HepG2 (cell line): ENCODE measurements at places on chromosomes 4 and X. TPM values are rescaled to one million over a fixed set of nuclear protein-coding genes. Genes with fewer than 3 reads are reported as not detected.

The NWD2 gene
- total RNA-seq = not detected in 2 replicates

- H3K27ac ChIP-seq = no peak overlapping the region
- H3K4me1 ChIP-seq = peaks cover 18% of the 10 kb centered on the region
- H3K27me3 ChIP-seq = no peaks in the 10 kb centered on the region
- peaks cover 2% of the 10 kb centered on the region for H3K36me3 ChIP-seq
- no peak overlapping the region for H3K4me3 ChIP-seq
These were observed 14.1 kb upstream of the IRAK1 start for GRCh38 chrX:154033848-154034247.

DNA sequence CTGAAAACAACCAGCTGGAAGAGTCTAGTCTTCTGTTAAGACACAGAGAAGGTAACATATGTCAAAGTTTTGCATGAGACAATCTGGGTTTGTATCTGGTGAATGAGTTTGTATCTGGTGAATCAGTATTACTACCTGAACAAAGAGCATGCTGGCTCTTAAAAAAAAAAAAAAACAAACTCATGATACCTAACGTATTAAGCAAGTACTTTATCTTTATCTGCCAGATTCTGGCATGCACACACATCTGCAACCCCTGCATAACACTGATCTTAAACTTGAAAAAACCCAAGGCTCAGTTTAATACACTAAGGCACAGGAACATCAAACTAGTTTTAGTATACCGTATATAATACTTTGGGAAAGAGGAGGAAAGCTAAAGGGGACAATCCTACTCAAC lies 5.8 kb downstream of the YTHDC1 start:
- peaks cover 42% of the 10 kb centered on the region for H3K4me1 ChIP-seq
- no peak overlapping the region for H3K4me3 ChIP-seq
- H3K27me3 ChIP-seq = no peaks in the 10 kb centered on the region; the same call in 2 of the 3 replicates
- H3K27ac ChIP-seq = no peak overlapping the region
- H3K36me3 ChIP-seq = peaks cover 9% of the 10 kb centered on the region; the same call in 2 of the 3 replicates
- DNase-seq = no peak

DNA sequence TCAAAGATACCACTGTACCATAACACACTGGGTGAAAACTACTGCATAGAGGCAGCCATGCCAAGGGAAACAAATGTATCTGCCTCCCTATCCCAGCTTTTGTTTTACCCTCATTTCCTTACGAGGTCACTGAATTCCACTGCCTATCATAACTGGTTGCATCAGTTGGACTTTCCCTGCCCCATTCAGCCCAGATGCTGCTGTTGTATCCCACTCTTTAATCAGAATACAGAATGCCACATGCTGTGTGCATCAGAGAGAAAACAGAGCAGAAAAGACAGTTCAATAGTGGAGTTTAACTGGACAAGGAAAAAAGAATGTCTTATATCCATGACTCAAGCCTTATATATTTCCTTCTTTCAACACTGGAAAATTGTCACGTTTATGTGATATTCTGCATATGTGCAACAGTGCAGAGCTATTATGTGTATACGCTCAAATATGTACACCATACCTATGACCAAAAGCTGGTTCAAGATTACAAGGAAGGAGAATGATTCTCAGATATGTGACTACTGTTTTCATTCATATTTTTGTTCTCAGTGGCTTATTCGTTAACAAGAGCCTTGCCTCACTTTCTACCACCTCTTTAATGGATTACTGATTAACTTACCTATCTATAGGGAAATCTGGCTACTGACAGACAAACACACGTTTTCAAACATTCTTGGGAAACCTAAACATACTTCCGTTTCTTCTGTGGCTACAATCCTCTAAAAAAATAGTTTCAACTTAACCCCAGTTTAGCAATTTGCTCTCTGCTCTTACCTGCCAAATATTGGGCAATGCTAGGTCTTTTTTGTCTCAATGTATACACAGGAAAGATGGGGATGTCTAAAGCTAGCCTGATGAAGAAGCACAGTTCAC lies 378.9 kb downstream of the SMARCA1 start:
- no peaks in the 10 kb centered on the region for H3K36me3 ChIP-seq
- peak overlapping the region; percentile 99 for H3K27ac ChIP-seq
- H3K27me3 ChIP-seq = no peaks in the 10 kb centered on the region
- H3K4me3 ChIP-seq = no peak overlapping the region
- peak; percentile 94 for DNase-seq

The FAM184B gene
- total RNA-seq = not detected in 2 replicates

The PPEF1 gene
- not detected in 2 replicates for total RNA-seq

DNA sequence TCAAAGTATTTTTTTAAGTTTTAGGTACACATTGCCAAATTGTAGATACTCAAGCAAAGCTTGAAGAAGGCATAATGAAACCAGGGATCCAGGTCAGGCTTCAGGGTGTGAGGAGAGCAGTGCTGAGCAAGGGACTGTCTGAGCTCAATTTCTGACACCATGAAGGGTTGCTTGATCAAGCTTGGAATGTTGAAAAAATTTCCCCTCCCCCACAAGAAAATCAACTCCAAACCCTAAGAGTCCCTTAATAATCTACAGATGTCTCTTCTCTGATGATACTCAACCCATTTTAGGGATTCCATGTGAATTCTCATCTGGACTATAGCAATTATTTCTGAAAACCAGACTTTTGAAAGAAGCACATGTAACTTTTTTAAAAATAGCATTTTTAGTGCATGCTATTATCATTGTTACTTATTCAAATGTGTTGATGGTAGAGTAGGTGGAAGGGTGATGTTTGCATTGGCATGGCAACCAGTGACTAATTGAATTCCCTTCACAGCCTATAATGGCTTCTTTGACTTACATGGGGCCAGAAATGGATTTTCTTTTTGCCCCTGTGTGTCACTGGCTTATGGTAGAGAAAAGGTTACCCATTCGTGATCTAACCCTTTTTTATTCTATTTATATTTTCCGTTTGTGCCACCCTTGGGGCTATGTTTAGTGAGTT lies 252.0 kb downstream of the FBXW7 start:
- H3K4me1 ChIP-seq = no peaks in the 10 kb centered on the region
- no peak for DNase-seq
- H3K36me3 ChIP-seq = no peaks in the 10 kb centered on the region
- no peaks in the 10 kb centered on the region; the same call in 1 of the 2 replicates for H3K27me3 ChIP-seq
- no peak overlapping the region for H3K4me3 ChIP-seq
- no peak overlapping the region for H3K27ac ChIP-seq

The NALF2 gene
- 3.0 and 4.0 TPM in 2 replicates for total RNA-seq

GRCh38 chr4:74308215-74308614 lies at the start of gene EPGN:
Gene EPGN, plus strand, starts transcription at chr4:74308470. Its CDS starts 64 bp downstream, at chr4:74308534.
- H3K36me3 ChIP-seq = no peaks in the 10 kb centered on the region
- no peaks in the 10 kb centered on the region for H3K27me3 ChIP-seq
- H3K4me1 ChIP-seq = no peaks in the 10 kb centered on the region
- DNase-seq = no peak
- H3K4me3 ChIP-seq = no peak within 1 kb of the TSS

DNA sequence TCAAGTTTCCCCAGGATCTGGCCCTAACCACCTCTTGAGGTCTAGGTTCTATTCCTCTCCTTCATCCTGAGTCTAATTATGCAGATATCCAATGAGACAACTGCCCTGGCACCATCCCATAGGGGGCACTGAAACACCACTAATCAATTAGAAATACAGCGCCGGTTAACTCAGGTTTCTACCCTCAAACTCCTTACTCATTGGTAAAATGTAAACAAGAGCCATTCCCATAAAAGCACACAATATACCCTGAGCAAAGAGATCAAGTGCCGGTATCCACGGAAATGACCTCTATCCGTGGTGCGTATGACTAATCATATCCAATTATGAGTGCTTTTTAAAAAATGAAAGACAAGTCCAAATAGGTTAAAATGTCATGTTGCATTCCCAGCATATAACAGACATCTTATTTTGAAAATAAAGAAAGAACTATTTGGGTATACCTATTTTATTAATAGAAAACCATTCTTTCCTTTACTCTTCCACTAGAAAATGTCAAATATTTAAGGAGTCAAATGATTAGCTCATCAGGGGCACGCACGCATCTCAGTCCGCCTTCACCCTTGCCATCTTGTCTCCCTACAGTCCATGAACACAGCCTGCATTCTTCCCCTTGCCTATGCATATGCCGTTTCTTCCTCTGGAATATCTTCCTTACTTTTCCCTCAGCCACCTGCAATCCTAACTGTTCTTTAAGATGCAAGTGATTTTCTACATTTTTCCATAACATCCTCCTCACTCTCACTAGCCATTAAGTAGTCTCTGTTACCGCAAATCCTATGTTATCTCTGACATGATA lies 141.1 kb downstream of the MAML3 start:
- DNase-seq = peak; percentile 70
- H3K27me3 ChIP-seq = no peaks in the 10 kb centered on the region
- H3K4me1 ChIP-seq = peaks cover 12% of the 10 kb centered on the region
- H3K27ac ChIP-seq = no peak overlapping the region
- no peak overlapping the region for H3K4me3 ChIP-seq

DNA sequence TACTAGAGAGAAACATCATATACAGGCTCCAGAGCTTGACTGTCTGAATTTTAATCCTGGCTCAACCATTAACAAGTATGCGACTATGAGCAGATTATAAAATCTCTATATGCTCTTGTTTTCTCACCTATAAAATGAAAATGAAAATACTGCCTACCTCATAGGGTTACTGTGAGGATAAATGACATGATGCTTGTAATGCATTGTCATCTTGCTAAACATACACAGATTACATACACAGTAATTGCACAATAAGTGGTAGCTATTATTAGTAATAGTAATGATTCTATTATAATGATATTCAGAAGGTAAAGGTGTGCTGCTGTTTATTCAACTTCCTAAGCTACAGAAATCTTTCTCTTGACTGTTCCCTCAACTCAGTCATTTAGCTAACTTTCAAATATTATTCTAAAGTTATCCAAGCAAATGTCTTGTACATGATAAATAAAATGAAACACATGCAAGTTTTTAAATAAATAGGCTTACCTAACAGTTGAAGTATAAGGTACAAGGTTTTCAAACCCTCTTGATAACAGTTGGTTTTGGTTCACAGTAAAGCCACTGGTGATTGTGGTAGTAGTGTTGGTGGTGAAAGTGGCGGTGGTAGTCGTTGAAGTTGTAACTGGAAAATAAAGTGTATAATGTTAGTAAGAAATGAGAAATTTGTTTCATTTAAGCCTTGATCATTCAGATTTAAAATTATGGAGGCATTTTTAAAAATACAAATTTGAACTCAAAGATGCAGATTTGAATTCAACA lies 38.9 kb downstream of the NUP62CL start:
- DNase-seq = no peak
- H3K27ac ChIP-seq = no peak overlapping the region
- H3K27me3 ChIP-seq = no peaks in the 10 kb centered on the region
- H3K4me1 ChIP-seq = no peaks in the 10 kb centered on the region
- H3K4me3 ChIP-seq = no peak overlapping the region

GRCh38 chr4:41256131-41256739 lies 493 bp upstream of the UCHL1 start:
- H3K36me3 ChIP-seq = no peaks in the 10 kb centered on the region
- H3K27me3 ChIP-seq = peaks cover 5% of the 10 kb centered on the region
- no peak overlapping the region for H3K27ac ChIP-seq
- H3K4me1 ChIP-seq = no peaks in the 10 kb centered on the region
- no peak overlapping the region for H3K4me3 ChIP-seq

- no peaks in the 10 kb centered on the region for H3K4me1 ChIP-seq
- H3K36me3 ChIP-seq = no peaks in the 10 kb centered on the region
- H3K4me3 ChIP-seq = no peak overlapping the region
- no peaks in the 10 kb centered on the region for H3K27me3 ChIP-seq
- H3K27ac ChIP-seq = no peak overlapping the region
- no peak for DNase-seq
These were observed 78.5 kb downstream of the ELOVL6 start for GRCh38 chr4:110119880-110120279.

- no peak overlapping the region for H3K4me3 ChIP-seq
- H3K36me3 ChIP-seq = no peaks in the 10 kb centered on the region
- no peak for DNase-seq
- H3K4me1 ChIP-seq = no peaks in the 10 kb centered on the region
- peaks cover 78% of the 10 kb centered on the region for H3K27me3 ChIP-seq
These were observed 116.8 kb downstream of the SORCS2 start for GRCh38 chr4:7309181-7309580.

GRCh38 chrX:83511208-83511607 lies 3.1 kb downstream of the POU3F4 start:
- H3K4me3 ChIP-seq = no peak overlapping the region
- no peaks in the 10 kb centered on the region for H3K4me1 ChIP-seq
- H3K27me3 ChIP-seq = no peaks in the 10 kb centered on the region
- no peaks in the 10 kb centered on the region for H3K36me3 ChIP-seq

DNA sequence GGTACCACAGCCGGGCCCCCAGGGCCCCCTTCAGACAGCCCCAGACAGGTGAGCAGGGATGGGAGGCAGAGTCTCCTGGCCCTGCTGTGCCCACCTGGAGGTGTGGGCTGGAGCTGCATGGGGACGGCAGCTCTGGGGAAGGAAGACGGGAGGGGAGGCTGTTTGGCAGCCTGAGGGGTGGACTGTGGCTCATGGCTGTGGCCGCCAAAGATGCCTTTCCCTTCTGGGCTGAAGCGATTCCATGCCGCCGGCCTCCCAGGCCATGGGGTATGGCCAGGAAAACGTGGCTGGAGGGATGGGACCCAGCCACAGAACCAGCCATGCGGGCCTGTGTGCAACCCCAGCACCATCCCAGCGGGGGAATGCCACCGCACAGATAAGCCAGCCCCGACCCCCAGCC lies 65.7 kb downstream of the FAM53A start:
- no peak overlapping the region for H3K27ac ChIP-seq
- no peak for DNase-seq
- peaks cover 44% of the 10 kb centered on the region; the same call in 2 of the 3 replicates for H3K27me3 ChIP-seq
- no peak overlapping the region for H3K4me3 ChIP-seq
- no peaks in the 10 kb centered on the region for H3K4me1 ChIP-seq
- no peaks in the 10 kb centered on the region for H3K36me3 ChIP-seq

DNA sequence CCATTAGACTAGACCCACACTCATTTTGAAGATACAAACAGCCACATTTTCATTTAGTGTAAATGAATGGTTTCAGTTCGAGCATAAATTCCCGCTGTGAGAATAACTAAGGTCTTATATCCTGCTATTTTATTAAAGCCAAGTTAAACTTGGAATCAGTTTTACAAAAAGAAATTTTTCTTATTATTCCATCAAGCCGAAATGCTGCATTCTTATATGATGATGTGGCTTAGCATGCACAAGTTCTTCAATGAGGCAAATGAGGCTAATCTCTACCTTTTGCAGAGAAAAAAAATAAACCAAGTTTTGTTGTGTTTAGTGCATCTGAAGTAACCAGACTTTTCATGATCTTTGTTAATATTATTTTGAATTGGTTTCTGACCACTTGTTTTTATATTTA lies 953.9 kb upstream of the PCDH10 start:
- no peaks in the 10 kb centered on the region for H3K27me3 ChIP-seq
- no peaks in the 10 kb centered on the region for H3K4me1 ChIP-seq
- no peak overlapping the region for H3K27ac ChIP-seq
- DNase-seq = no peak

GRCh38 chr4:38192516-38192915 lies 232.3 kb downstream of the PTTG2 start:
- no peaks in the 10 kb centered on the region for H3K36me3 ChIP-seq
- H3K4me1 ChIP-seq = peaks cover 33% of the 10 kb centered on the region
- peaks cover 7% of the 10 kb centered on the region; the same call in 1 of the 3 replicates for H3K27me3 ChIP-seq
- H3K27ac ChIP-seq = no peak overlapping the region
- H3K4me3 ChIP-seq = no peak overlapping the region

The GUCY1B1 gene
- total RNA-seq = not detected in 2 replicates

GRCh38 chr4:1207603-1208265 lies 35.4 kb upstream of the SPON2 start:
- no peak overlapping the region for H3K4me3 ChIP-seq
- peaks cover 45% of the 10 kb centered on the region for H3K4me1 ChIP-seq
- no peaks in the 10 kb centered on the region for H3K27me3 ChIP-seq
- DNase-seq = no peak
- no peak overlapping the region for H3K27ac ChIP-seq

The PKD2 gene
- 4.6 and 9.1 TPM in 2 replicates for total RNA-seq

The PHKA1 gene
- 5.4 and 6.8 TPM in 2 replicates for total RNA-seq
